ENCODE measurements at places on chromosomes 6 and 20.

DNA sequence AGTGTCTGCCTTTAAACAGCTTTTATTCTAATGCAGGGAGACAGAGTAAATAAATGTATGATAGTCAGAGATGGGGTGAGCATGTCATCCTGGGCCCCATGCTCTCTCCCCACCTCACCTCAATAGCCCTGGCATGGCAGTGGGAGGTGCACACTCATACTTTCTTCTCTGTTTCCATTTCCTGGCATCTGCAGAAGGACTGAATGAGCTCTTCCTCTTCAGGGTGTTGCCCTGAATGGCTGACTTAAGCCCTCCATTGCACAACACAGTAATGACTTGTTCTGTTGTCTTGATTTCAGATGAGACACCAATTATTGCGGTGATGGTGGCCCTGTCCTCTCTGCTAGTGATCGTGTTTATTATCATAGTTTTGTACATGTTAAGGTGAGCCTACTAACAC is 57.0 kb upstream of the GNRH2 start:
- DNase-seq = no peak

GRCh38 chr6:98014442-98015201 is 731.6 kb upstream of the MMS22L start:
- DNase-seq = no peak

GRCh38 chr20:50369225-50370035 is 140.8 kb upstream of the PTPN1 start:
- DNase-seq = peak; percentile 73

GRCh38 chr6:111503194-111503593 is 20.2 kb upstream of the REV3L start:
- no peak for DNase-seq

GRCh38 chr20:4820806-4821518 is 99.3 kb downstream of the PRND start:
- DNase-seq = no peak

GRCh38 chr6:166443166-166443565 is 60.4 kb upstream of the MPC1 start:
- no peak for DNase-seq

DNA sequence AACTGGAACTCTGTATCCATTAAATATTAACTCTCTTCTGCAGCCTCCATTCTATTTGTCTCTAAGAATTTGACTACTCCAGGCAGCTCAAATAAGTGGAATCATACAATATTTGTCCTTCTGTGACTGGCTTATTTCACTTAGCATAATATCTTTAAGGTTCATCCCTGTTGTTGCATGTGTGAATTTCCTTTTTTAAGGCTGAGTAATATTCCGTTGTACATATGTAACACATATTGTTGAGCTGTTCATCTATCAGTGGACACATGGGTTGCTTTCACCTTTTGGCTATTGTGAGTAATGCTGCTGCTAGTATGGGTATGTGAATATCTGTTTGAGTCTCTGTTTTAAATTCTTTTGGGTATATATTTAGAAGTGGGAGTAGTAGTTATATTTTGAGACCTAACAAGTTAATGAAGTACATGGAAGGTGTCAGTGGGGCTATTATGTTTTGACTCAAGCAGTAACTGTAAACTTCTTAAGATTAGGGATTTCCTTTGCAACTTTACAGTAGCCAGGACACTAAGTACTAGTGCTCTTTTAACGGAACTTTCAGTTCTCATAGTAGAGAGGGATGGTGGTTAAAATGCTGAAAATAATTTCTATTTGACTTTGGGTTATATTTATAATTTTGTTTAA is 29.7 kb upstream of the TMEM217 start:
- no peak for DNase-seq

DNA sequence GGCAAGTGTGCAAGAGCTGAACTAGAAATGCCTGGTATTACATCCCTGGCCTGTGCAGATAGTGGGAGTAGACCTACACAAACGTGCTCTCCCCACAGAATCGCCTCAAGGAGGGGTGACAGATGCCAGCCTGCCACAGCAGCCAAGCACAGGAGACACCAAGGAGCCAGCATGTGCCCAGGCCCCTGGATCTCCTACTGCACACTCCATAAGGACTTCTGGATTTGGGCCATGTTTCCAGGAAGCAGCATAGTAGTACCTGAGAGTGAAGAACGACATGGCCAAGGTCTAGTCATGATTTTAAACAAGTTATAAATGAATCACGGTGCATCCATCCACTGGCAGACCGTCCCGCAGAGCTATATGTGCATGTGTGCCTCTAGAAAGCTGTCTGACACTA is 232.2 kb downstream of the SYNDIG1 start:
- no peak for DNase-seq

DNA sequence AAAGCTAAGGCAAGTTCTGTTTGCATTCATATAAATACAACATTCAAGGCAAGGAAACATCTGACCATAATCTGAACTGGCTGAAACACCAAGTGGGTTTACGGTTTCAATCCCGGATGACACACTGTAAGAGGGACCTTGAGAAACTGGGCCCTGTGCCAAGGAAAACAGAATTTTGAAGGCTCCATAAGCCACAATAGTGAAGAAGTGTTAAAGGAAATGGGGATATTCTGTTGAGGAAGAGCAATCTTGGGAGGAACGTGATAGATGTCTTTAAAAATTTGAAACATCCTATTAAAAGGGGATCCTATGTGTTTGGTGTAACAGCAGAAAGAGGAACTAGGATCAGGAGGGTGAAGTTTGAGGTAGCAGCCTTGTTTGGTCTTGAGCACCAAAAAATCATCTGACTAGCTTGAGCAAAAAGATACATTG is 82.4 kb upstream of the TAB2 start:
- DNase-seq = peak; percentile 79

DNA sequence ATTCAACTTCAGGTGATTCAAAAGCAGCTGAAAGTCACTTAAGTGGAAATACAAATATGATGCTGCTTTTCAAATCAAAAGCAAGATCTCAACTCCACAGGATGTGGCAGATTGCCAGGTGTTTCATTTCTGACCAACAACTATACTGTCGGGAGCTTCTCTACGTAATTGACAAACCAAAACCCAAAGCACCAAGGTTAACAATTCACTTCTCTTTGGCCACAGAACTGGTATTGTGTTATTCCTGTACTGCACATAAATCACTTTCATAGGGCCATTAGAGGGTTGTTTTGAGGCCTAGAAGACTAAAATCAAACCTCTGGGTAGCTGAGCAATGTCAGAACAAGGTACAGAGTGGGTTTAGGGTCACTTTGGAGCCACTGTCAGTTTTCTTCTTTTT is 169.7 kb downstream of the HAO1 start:
- DNase-seq = no peak

- no peak for DNase-seq
These were observed 53.8 kb upstream of the HDAC2 start for GRCh38 chr6:114024746-114025145.

GRCh38 chr6:54698974-54699373 is 147.6 kb upstream of the FAM83B start:
- DNase-seq = no peak

DNA sequence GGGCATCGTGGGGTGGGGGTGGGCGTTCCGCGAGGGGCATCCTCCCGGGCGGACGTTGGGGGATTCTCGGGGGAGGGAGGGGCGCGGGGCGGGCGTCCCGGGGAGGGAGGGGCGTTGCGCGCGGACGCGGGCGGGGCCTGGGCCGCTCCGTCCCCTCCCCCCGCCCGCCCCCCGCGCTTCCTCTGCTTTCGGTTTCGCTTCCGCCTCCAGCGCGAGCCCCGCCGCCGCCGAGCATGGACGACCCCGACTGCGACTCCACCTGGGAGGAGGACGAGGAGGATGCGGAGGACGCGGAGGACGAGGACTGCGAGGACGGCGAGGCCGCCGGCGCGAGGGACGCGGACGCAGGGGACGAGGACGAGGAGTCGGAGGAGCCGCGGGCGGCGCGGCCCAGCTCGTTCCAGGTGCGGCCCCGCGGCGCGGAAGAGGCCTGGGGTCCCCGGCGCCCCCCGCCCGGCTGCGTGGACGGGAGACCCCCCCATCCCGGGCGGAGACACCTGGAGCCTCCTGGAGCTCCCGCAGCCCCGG is at the start of gene OGFR:
TSS of gene OGFR (plus strand) at position 209 of the 528 bp plus-strand sequence. CDS start at position 234, 25 bp downstream.
- peak; percentile 55 for DNase-seq

- DNase-seq = no peak
These were observed 3.5 kb downstream of the PLEKHG1 start for GRCh38 chr6:150603176-150603575.

GRCh38 chr6:113888493-113888892 is 31.3 kb downstream of the MARCKS start:
- peak; percentile 44 for DNase-seq

DNA sequence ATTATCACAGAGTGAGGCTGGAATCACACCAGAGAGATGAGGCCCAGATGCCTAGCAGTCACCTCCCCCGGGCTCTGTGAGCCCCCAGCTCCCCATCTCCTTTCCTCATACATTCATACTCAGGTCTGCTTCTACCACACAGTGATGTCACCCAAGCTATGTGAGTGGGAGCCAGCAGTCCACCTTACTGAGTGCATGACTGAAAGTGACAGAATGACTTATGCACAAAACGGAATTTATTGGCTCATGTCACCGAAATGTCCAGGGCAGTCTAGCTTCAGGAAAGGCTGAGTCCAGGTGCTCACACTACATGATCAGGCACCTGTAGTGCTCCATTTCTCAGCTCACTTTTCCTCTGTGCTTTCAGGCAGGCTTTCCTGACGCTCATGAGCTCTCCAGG is 36.7 kb upstream of the CCN6 start:
- no peak for DNase-seq

DNA sequence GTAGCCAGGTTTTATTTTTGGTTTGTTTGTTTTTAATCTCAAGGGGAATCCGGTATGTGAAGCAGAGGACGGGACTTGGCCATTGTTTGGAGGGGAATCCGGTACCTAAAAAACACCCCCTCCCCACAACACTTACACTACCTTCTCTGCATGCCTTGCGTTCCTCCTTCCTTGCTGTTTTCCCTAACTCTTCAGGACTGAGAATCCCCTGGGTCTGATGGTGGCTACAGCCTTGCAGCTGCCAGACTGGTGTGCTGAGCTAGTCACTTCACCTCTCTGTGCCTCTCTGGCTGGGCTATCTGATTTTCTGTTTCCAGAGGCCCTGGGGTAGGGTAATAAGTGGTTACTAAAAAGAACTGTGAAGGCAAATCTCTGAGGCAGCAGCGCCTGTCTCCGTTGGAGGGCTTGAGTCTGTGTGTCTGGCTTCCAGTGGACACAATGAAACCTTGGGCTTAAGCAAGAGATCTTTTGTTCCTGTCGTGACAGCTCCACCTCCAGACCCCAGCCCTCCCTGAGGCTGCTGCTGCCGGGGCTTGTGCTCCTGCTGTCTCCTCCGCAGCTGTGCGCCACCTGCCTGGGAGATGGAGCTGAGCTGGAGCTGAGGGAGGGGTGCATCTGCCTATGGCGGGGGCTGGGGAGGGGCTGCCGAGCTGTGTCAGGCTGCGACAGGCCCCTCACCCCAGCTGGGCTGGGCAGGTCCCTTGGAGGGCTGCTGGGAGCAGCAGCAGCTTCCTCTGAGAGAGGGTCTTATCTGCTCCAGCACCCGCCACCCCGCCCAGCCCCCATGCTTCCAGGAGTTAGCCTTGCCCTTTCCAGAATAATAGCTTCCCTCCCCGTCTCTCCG is 65.8 kb upstream of the CCDC167 start:
- no peak for DNase-seq

GRCh38 chr6:75855052-75855451 is 106.0 kb downstream of the MYO6 start:
- peak; percentile 6 for DNase-seq

DNA sequence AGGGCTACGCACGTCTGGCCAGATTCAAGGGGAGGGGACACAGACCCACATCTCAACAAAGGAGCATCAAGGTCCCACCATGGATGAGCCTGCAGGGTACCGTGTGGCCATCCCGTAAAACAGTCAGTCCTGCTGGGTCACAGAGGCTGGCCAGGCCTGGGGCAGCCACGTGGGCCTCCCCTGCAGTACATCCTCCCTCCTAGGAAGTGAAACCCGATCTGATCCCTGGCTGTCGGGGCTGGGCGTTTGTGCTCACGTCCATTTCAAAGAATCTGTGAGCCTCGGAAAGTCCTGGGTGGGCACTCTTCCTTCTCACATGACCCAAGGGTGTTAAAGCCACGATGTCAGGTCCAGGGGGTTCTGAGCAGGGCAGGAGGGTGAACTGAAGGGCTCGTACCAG is 14.3 kb downstream of the SULF2 start:
- no peak for DNase-seq

DNA sequence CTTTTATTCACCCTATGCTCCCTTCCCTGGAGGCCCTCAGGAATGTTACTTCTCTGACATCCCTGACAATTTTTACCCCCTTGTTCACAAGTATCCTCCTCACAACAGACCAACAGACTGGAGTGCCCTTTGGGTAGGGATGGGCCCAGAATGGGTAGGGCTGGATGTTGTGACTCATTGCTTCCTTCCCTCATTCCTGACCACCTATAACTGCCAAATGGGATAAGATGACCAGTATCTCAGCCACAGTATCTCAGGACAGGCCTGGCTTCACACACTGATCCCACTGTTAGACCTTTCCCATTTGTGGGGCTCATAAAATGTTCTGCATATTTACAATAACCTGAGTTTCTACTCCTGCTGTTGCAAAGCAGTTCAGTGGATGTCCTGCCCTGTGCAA is 223.0 kb upstream of the LRFN2 start:
- DNase-seq = peak; percentile 15

DNA sequence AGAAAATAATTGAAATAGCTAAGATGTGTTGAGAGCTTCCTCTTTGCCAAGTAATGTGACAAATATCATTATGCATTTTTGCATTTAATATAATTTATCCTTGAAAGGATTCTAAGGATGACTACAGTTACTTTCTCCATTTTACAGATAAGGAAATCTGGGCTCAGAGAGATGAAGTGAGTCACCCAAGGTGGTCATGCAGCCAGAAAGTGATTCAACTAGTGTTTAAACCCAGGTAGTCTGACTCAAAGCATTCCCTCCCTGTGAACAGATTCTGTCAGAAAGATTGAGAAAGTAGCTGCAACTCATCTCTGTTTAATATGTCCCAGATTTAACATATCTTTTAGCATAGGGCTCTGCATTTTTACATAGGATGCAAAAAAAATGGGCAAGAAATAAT is 28.1 kb downstream of the NRSN1 start:
- no peak for DNase-seq

- no peak for DNase-seq
These were observed 137.4 kb upstream of the RNF24 start for GRCh38 chr20:4152696-4153235.

- DNase-seq = no peak
These were observed 1063.9 kb upstream of the CITED2 start for GRCh38 chr6:140438346-140438735.

GRCh38 chr6:43037197-43037596 is 15.8 kb downstream of the RRP36 start:
- no peak for DNase-seq

DNA sequence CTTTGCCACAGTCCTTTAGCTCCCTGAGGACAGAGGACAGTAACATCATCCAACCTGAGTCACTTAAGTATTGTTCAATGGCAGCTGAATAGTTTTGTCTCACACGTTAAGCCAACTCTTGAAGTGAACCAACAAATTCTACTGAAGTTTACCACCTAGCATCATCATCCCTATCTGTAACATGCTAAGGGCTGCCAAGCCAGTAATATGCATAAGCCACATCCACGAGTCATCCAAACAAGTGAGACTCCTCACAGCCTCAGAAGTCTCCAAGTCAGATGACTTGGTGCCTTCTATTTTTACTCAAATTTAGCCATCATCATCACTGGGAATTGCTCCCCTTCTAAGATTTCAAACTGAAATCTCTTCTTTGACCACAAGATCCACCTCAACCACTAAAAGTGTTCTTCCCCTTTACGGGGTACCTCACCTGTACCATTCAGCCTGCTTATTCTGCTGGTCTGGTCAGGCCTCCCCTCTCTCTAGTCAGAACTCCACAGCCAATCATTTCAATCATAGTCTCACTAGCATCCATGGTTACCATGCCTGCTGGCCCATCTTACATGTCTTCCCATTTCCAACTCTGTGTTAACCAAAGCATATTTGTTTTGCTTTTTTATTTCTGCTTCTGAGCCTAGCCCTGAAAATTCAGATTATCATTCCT is 73.7 kb downstream of the DTNBP1 start:
- no peak for DNase-seq
